ENCODE measurements at places on chromosomes 11 and 22.

- DNase-seq, result no peak
Measured at GRCh38 chr11:47645500-47645899, 3.1 kb upstream of the MTCH2 start.

GRCh38 chr11:27907091-27907490, 200.9 kb downstream of the KIF18A start:
- DNase-seq, result no peak

- DNase-seq, result no peak
Measured at GRCh38 chr22:28299309-28299708, 380.3 kb upstream of the PITPNB start.

DNA sequence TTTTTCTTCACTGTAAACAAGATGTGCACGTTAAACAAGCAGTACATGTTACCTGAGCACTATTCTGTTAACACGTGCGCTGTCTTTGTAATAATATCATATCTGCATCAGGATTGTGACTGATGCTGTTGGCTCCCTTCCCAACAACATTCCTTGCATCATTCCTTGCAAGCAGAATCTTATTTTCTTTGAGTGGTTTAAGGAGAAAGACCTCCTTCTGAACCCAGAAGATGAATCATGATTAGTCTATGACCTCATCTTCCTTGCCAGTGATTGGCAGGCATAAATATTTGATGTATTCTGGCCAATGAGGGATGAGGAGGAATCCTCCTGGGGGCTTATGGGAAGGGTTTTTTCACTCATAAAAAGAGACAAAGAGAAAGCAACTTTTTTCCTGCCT, 46.2 kb downstream of the C11orf71 start:
- no peak for DNase-seq

GRCh38 chr11:35677904-35678303, 15.3 kb downstream of the TRIM44 start:
- DNase-seq, result no peak

DNA sequence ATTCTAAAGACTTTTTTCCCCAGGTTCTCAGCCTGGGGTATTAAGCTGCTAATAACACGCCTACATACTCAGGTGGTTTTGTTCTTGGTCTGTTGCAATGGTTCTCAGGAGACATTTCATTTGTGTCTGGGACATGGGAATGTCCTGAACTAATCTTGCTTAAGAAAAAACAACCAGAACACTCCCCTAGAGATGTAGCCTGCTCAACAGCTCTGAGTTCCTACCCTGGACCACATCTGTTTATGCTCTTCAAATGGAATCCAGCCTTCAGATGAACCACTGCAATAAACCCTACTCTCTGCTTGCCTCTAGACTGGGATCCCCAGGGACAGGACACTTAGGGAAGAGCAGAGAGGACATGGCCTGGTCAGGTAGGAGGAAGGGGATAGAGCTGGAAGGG, 29.9 kb downstream of the RELT start:
- DNase-seq, result no peak

- DNase-seq, result no peak
Measured at GRCh38 chr11:79040348-79040747, 400.5 kb downstream of the TENM4 start.

GRCh38 chr11:111379602-111380136, 594 bp upstream of the POU2AF1 start:
- DNase-seq, result no peak

GRCh38 chr11:120564573-120565311, 53.2 kb downstream of the GRIK4 start:
- DNase-seq, result peak; percentile 3

DNA sequence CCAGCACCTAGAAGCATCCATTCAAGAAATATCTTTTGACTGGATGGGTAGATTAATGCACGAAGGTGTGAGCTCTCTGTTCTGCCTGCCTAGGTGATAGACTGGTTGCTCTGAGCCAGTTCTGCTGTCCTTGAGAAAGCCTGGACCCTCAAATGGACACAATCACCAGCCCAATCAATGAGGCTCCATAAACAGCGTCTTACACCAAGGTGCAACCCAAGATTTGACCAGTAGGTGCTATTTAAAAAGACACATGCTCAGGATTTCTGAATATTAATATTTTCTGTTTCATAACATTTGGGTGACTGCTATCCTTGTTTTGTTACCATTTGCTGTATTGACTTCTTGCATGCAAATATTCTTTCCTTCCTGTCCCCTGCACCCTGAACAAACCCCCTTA, 39.0 kb downstream of the PAMR1 start:
- no peak for DNase-seq
